Stimulated activated CD4-positive, alpha-beta T cell treated with anti-CD3 and anti-CD28 coated beads, Interleukin-4, amount 100 ng/mL, for 24 hours (primary cell): ENCODE measurements at places on chromosomes 11 and 22.
A peak's percentile ranks its signal among the peaks of the same experiment; 100 is the strongest.

GRCh38 chr22:49432211-49432896, 395.3 kb downstream of the BRD1 start:
- no peak for DNase-seq

DNA sequence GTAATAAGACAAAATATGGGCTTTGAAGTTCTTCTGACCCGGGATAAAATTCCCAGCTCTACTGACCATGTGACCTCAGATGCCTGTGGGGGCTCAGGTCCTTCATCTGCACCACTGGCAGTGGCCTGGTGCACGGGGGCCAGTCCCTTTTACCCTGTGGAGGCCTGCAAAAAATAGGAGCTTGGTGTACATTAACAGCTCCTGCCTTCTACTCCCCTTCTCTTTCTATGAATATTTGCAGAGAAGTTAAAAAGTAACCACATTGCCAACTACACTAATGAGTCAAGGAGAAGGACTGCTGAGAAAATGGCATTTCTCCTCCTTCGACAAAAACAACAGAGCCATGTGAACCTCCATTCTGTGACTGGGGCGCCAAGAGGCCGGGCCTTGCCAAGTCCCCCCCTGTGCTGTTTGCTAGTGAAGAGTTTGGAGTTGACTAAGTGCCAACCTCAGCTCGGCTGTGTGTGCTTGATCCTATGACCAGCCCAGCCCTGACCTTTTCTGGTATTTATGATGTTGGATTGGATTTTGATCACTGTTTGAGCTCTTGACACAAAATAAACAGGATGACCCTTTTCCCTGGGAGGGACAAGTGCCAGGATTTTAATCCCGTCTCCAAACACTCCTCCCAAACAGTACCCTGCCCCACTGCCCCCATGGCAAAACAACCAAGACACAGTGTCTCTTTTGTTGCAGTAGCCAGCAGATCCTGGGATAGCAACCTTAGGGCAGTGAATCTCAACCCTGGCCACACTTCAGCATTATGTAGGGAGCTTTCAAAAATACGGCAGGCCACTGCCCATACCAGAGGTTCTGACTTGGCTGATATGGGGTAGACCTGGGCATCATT, 380.1 kb downstream of the LARGE1 start:
- no peak for DNase-seq

GRCh38 chr11:126114486-126115126, 51.9 kb upstream of the CDON start:
- no peak for DNase-seq

GRCh38 chr11:134355656-134356055, 23.9 kb downstream of the GLB1L2 start:
- DNase-seq: no peak

DNA sequence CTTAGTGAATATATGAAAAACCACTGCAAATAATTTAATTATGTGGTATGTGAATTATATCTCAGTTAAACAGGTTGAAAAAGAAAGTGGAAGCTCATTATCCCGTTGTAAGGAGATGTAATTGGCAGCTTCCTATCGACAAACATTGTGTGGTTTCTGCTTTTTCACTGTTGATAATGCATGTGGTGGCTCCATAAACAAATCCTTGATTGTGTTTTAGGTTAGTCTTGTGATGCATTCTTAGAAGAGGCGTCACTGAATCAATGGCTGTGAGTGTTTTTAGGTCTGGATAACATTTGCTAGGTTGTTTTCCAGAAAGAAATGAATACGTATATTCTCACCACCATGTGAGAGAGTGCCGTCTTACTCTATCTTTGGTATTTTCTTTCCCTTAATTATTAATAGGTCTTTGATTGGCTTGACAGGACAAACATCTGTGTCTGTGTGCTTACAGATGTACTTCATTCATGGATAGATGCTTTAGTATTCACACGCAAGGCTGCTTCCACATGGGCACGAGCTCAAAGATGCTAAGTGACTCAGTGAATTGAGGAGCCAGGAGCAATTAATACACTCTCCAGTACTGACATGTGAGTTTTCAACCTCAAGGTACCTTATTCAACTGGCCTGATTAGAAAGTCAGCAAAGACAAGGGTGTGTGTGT, 166.7 kb downstream of the TBC1D22A start:
- no peak for DNase-seq

DNA sequence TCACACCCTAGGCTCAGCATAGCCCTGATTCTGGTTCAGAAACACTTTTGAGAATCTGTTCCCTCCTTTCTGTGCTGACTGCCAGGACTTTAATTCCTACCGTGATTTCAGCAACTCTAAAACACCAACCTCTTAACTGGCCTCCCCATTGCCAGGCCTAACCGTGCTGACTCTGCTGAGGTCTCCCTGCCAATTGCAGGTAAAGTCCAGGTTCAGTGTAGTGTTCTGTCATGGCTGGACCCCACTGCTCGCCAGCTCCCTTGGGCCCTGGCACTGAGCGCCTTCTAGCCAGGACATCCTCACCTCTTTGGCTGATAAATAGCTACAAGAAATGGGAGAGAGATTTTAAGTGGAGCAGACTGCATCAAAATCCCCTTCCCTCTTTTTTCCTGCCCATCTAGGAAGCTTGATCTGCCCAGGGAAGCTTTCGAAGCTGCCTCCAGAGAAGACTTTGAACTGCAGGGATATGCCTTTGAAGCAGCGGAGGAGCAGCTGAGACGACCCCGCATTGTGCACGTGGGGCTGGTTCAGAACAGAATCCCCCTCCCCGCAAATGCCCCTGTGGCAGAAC, 4.7 kb downstream of the UPB1 start:
- no peak for DNase-seq

GRCh38 chr11:127632976-127633680, 632.6 kb upstream of the KIRREL3 start:
- DNase-seq: no peak

DNA sequence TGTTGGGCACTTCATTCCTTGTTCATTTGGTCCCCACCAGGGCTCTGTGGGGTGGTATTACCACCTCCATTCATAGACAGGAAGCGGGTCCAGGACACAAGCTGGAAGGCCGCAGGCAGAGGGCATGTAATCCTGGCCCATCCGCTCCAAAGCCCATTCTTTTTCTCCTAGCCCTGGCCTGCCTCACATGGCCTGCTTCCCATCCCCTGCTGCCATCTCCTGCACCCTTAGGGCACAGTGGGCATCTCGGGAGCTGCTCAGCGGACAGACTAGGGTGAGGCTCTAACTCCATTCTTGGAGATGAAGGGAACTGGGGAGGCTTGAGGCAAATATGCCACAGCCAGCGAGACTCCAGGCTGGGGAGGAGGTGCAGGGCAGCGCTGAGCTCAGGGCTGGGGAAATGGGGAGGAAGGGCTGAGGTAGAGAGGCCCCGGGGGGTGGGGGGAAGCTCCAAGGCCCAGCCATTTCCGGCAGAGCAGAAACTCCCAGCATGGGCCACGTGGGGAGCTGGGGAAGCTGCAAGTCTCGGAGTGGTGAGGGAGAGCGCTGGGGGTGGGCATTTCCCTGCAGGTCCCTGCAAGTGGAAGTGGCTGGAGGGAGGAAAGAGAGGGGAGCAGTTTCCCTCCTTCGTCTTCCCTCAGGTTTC, 14.3 kb upstream of the BCL9L start:
- DNase-seq: peak; percentile 69

DNA sequence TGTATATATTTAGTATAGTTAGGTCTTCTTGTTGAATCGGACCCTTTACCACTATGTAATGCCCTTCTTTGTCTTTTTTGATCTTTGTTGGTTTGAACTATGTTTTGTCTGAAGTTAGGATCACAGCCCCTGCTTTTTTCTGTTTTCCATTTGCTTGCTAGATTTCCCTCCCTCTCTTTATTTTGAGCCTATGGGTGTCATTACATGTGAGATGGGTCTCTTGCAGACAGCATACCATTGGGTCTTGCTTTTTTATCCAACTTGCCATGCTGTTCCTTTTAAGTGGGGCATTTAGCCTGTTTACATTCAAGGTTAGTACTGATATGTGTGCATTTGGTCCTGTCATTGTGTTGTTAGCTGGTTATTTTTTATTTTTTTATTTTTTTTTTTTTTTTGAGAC, 224.6 kb downstream of the INSC start:
- no peak for DNase-seq

DNA sequence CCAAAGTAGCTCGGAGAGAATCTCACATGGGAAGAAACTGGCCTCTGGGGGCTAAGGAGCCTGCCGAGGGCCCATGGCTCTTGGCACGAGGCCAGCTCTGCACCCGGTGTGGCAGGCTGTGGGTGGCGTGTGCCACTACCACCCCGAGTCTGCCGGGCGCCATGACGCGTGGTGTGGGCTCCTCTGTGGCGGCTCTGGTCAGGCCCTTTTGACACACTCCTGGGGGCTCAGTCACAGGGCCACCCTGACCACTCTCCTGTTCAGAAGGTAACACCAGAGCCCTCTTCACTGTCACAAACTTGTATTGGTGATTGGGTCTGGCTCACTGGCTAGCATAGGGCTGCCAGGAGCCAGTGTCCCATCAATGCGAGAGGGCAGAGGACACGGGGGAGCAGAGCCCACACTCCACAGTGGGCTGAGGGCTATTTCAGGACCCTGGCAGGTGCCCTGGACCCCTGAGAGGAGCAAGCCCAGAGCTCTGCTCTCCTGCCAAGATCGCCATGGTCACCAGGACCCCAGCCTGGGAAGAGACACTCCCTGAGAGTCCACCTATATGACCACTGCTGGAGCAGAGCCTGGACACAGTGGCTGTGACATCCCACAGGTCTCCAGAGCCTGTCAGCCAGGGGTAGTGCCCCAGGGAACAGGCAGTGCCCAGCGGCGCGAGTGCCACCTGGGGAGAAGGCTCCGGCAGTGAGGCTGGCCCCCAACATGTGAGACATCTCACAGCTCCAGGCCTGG, 8.6 kb upstream of the PPM1F start:
- no peak for DNase-seq

DNA sequence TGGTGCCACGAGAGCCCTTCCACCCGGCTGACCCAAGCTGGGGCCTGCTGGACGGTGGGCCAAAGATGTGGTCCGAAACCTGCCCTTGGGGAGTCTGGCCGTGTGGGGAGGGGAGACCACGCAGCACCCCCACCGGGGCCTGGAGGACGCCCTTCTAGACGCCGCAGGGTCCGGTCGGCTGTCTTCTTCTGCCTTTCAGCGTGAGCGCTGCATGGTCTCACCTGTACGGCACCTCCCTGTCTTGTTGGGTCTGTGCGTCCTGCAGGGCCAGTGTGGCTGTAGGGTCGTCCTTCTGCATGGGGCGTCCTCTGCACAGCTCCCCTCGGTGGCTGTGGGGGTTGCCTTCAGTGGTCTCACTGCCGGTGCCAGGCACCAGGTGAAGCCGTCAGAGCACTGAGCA, 2.8 kb downstream of the BRSK2 start:
- no peak for DNase-seq

DNA sequence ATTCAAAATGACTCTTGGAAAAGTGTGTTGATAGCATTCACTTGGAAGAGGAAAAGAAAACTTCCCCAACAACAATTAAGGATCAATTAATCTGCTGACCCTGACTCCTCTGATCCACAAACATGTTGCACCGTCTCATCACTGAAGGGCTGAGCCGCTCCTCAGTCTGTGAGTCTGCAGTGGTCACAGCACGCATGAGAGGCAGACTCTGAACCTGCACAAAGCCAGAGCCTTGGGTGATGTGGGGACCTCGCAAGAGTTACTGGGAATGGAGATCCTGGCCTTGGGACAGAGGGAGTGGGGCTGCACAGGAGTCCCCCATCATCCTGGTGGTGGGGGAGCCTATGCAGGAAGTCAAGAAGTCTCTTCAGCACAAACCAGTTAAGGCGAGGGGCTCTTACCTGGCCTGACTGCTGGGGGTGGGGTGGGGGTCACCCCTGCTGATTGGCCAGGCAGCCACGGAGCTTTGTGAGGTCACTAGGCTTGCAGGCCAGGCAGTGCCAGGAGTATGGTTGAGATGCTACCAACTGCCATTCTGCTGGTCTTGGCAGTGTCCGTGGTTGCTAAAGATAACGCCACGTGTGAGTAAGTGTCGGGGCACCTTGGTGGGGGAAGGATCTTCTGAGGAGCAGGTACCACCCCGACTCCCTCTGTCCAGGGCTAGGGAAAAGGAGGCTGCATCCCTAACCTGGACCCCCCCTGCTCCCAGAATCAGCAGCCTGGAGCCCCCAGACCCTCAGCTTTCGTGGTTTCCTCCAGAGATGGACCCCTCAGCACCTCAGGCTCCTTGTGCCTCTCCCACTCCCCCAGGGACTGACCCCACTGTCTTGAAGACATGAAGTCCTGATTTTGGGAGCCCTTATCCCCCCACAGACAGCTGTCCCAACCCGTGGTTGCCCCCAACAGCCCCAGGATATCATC, at the start of gene ACR:
Gene ACR, plus strand, starts transcription at position 477 of the 921 bp plus-strand sequence. Its CDS starts 32 bp downstream, at position 509.
- DNase-seq: peak; percentile 2

DNA sequence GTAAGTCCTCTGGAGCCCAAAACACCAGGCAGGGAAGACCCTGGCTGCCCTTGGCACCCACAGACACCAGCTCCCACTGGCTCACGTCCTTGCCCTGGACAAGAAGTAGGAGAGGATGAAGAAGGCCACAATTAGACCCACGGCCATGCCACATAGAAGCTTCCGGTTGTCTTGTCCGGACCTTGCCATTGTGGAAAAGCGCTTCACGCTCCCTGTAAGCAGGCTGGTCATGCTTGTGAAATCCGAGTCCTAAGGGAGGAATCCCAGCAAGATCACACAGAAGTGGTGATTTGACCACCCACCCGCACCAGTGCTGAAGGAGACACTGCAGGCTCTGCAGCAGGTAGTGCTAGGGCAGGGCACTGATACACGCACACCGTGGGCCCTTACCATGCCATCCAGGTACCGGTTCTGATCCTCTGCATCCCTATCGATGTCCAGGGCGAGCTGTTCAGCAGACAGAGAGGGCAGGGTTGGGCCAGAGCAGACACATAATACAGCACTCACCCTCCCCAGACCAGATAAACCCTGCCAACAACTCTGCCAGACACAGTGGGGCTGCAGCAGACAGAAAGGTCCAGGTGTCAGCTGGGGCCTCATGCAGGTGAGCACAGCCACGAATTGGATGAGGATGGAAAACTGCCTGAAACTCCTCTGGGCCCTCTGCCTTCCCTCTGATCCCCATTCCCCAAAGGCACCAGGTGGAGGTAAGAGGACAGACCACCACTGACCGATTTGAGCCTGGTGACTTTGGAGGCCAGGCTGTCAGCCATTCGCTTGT, 1.8 kb downstream of the BET1L start:
- DNase-seq: no peak

DNA sequence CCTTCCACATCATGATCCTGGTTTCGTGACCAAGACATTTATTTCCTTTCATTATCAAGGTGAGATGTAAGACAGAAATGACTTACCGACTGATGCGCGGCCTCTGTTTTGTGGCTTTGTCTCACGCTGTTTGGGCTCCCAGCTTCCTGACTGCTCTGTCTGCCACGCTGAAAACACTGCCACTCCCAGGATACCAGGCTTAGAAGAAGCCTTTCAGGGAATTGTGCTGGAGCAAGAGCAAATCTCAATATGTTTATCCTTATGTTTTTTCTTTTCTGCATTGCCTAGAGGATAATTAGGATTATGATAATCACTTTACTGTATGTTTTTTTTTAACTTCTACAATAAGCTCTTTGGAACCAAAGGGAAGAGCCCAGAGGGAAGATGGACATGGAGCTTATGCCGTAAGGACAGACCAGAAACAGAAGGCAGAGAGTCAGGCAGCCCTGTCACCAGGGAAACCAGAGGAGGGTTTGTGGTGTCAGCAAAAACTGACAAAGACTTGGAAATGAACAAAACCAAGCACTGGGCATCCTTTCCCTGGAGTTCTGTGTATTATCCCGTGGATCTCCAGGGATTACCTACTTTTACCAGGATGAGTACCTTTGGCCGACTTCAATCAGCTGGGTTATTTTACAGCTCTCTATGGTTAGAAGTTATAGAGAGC, 68.2 kb upstream of the ISX start:
- no peak for DNase-seq
